HS-27A (cell line): ENCODE measurements at places on chromosomes 13 and 19.

DNA sequence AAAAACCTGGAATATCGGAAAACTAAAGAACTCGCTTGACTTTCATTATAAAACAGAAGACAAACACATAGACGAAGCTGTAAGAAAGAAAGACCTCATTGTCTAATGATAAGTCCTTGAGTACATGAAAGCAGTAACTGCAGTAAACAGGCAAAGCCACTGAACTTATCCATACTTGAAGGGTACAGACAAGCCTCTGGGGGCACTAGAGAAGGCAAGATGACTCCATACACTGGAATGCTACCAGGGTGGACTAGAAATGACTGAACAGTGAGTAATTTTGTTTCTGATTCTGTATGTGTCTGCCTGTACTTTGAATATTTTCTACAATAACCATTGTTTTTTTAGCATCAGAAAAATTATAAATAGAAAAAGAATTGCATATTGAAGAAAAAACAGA lies 507.9 kb downstream of the UQCRFS1 start:
- DNase-seq: peak; percentile 69

DNA sequence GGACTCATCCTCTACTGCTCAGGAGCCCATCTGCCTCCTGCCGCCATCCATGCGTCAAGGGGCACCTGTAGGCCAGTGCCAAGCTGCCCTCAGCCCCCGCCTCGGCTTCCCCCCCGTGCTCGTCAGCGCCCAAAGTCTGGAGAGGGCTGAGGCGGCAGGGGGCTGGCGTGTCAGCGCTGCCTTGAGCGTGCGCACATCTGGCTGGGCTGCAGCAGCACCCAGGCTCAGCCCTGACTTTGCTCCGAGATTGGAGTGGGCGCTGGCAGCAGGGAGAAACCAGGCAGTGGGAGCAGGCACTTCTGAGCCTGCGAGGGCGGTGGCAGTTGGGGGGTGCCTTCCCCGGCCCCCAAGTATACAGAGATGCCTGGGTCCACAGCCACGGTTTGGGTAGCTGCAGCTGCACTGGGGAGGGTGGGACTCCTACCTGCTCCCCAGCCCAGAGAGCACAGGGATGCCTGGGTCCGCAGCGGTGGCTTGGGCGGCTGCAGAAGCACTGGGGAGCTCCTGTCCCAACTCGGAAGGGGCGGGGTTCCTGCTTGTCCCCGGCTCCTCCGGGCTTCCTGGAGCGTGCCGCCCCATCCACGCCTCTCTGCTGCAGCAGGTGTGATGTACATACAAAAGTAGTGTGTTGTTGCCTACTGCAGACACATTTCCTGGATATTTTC lies 44.8 kb upstream of the LPAR6 start:
- DNase-seq: no peak

- no peak for DNase-seq
Measured at GRCh38 chr19:54792814-54793213, 10.6 kb upstream of the KIR2DL4 start.

DNA sequence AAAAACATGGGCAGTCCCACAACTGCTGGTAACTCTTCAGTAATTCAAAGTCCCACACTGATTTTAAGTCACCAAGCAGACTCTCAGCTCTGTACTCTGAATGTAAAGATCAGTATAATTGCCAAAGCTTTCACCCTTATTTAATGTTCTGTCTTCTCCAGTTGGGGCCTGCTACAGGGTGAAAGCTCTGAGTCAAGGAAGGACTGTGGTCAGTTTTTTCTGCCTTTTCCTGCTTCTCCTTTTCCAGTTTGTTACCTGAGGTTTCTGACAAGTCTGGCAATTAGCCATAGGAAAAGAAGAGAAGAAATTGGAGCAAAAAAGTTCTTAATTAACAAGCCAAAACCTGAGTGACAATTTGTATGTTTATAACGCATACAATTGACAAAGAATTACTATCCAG lies 279.3 kb downstream of the RBM26 start:
- DNase-seq: no peak

- DNase-seq: no peak
Measured at GRCh38 chr13:46953331-46953730, 56.5 kb upstream of the HTR2A start.

DNA sequence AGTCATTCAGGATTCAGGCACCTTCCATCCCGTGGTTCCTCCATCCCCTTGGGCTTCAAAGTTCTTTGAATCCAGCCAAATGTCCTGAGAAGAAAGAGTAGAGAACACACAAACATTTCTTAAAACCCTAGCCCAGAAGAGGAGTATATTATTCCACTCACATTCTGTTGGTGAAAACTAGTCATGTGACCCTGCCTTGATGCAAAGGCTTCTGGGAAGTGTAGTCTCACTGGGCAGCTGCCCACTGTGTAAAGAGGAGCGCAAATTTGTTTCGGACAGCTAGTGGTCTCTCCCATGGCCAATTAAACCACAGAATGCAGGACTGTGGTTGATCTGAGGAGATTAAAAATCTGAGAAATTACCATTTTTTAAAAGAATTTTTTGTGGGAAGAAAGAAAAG lies 304.4 kb downstream of the SUCLA2 start:
- DNase-seq: no peak

GRCh38 chr19:4503132-4503824 lies 15.0 kb downstream of the PLIN4 start:
- no peak for DNase-seq

DNA sequence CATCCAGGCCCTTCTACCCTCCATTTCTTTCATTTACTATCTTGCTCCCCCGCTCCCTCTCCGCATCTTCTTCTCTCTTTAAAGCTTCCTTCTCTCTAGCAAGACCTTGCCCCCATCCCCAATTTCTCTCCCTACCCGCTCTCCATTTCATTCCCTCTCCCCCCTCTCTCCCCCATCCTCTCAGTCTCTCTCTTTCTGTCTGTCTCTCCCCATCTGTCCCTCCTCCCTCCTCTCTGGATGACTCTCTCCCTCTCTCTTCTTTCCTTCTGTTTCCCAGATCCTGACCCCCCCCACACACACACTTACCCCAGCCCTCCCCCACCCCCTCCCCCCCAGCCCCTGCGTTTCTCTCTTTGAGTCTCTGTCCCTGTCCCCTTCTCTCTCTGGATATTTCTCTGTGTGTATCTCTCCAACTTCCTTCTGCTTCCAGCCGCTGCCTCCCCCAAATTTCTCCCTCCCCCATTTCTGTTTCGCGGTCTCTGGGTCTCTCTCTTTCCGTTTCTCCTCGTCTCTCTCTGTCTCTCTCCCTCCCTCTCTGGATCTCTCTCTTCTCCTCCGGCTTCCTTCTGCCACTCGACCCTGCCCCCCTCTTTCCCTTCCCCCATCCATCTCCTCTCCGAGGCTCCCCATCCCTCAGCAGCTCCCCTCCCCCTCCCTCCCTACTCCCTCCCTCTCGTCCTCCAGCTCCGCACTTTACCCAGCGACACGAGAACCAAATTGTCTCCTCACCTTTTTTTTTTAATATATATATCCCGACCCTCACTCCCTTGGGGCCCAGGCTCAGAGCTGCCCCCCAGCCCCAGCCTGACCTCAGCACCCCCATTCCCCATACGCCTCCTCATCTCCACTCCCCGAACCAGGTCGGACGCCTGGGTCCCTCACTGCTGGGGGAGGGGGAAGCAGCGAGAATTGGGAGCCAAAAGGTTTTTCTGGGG lies 3.6 kb upstream of the CACNG8 start:
- no peak for DNase-seq

DNA sequence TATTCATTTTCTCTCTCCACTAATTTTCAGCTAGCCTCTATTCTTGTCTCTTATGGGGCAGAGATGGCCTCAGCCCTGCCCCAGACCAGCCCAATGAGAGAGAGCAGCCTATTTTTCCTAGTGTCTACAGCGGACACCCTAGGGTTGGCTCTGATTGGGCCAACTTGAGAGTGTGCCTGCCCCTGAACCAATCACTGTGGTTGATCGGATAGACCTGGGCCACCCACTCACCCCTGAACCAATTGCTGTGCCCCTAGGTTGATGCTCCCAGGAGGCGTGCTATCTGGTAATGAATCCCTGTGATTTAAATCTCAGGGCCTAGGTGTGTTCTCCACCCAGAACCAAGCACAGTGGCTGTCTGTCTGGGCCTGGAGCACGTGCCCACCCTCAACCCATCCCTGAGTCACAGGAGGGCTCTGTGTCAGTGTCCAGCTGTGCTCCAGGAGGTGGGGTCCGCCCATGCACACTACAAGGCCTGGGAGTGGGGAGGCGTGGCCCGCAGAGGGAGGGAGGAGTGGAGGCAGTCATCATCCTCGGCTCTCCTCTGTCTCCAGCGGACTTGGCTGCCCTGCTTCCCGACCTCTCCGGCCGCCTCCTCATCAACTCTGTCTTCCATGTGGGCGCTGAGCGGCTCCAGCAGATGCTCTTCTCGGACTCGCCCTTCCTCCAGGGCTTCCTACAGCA lies 14.9 kb upstream of the SCN1B start:
- no peak for DNase-seq

- no peak for DNase-seq
Measured at GRCh38 chr19:49507803-49508494, 4.5 kb upstream of the FCGRT start.

GRCh38 chr13:46552889-46553520 lies at the start of gene LRCH1:
Gene LRCH1 (plus strand): TSS chr13:46553170. CDS start chr13:46553397, 227 bp downstream.
- DNase-seq: no peak

GRCh38 chr19:46992699-46993535 lies 26.7 kb upstream of the NPAS1 start:
- DNase-seq: no peak

- no peak for DNase-seq
Measured at GRCh38 chr19:23817519-23817918, 58.8 kb upstream of the ZNF681 start.

- no peak for DNase-seq
Measured at GRCh38 chr19:19568802-19569756, 31.0 kb downstream of the CILP2 start.

GRCh38 chr13:50055454-50055853 lies 40.2 kb downstream of the KCNRG start:
- no peak for DNase-seq

DNA sequence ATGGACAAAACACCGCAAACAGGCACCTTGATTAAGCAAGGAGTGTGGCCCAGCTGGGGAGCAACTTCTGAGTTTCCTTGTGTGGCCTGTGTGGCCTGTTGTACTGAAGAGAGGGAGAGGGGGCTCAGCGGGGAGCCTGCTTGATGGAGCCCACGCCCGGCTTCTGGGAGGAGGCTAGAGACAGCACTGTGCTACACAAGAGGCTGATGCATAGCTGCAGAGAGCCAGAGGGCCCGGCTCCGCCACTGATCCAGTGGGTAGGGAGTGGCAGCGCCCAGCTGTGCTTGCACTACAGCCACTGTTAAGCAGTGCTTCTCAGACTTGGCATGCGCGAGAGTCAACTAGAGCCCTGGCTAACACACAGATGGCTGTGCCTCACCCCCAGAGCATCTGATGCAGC lies 19.0 kb downstream of the LYL1 start:
- no peak for DNase-seq

DNA sequence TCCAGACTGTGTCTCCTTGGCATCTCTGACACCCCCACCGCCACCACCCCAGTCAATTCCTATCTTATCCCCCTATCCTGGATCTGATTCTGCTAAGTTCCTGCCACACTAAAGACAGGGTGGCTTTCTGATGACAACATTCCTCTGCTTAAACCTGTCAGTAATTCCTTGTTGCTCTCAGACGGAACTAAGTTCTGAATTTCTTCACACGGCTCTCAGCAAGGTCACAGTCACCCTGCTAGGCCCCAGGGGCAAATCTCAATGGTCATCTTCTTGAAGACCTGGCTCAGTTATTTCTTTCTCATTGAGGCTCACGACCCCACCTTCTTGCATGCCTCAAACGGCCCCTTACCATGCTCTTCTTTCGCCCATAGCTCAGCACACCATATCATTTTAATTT lies 7.6 kb downstream of the ALOX5AP start:
- DNase-seq: no peak

GRCh38 chr13:77312311-77312710 lies 14.6 kb downstream of the MYCBP2 start:
- no peak for DNase-seq

GRCh38 chr19:50461066-50461875 lies 15.0 kb upstream of the EMC10 start:
- DNase-seq: peak; percentile 41

DNA sequence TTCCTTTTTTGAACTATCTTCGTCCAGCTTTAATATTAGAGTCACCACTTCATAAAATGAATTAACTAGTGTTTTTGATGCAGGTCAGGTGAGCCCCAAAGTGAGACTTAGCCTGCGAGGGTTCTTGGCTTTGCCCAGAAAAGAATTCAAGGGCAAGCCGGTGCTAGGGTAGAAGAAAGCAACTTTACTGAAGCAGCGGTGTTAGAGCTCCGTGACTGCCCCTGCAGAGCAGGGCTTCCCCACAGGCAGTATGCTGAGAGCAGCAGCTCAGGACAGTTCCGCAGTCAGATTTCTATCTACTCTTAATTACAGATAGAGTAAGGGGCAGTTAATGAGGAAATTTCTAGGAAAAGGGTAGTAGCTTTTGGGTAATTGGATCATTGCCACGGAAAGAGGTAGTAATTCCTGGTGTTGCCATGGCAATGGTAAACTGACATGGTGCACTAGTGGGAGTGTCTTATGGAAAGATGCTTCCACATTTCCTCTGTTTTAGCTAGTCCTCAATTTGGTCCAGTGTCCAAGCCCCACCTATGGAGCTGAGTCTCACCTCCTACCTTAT lies 432.2 kb upstream of the ZNF507 start:
- no peak for DNase-seq
